ENCODE measurements at places on chromosomes 11 and 22.

GRCh38 chr11:70633610-70634009 is 235.3 kb downstream of the CTTN start:
- DNase-seq: no peak

DNA sequence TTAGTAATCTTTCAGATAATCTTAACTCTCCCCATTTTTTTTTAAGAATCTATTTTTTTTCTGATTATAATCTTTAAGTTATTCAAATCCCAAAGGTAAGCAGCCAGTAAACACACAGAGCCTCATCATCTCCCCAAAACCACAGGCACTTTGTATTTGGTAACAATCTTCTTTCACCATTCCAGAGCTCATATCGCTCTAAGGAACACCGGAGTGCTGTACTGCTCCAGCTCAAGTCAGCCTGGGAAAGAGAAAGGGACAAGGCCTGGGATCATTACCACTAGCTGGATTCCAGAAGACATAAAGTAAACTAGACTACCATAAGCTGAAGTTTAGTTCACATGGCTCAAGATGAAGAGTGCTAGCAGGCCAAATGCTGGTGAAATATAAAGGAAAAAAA is 73.0 kb upstream of the APOA1 start:
- no peak for DNase-seq

DNA sequence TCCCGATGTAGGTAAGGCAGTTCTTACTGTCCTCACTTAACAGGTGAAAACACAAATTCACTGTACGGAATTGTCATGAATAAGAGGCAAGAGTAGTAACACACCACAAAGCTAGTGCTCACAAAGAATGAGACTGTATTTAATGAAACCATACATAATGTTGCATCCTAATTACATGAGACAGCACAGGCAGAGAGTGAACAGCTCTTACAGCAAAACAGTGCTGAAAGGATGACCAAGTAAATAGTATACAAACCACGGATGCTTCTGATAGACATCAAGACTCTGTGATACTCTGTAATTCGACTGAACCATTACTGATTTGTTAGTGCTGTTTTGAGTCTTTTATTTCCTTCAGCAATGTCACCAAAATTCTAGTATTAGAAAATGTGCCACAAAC is 282.3 kb downstream of the TTC28 start:
- no peak for DNase-seq

DNA sequence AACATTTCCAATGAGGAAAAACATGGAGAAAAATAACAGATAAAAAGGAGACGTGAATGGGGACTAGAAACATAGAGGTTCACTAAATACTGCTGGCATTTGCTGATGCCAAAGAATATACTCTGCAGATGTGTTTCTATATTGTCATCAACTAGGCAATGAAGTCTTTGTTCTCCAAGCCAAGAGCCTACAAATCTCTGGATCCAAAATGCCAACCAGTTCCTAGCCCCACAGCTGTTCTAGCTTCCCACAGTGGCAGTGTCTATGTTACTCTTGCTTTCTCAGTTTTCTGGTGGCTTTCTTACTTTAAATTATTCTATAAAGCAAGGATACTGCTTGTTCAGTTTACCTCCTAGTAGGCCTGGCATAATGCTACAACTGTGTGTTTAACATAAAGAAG is 977.9 kb upstream of the CCDC90B start:
- no peak for DNase-seq

DNA sequence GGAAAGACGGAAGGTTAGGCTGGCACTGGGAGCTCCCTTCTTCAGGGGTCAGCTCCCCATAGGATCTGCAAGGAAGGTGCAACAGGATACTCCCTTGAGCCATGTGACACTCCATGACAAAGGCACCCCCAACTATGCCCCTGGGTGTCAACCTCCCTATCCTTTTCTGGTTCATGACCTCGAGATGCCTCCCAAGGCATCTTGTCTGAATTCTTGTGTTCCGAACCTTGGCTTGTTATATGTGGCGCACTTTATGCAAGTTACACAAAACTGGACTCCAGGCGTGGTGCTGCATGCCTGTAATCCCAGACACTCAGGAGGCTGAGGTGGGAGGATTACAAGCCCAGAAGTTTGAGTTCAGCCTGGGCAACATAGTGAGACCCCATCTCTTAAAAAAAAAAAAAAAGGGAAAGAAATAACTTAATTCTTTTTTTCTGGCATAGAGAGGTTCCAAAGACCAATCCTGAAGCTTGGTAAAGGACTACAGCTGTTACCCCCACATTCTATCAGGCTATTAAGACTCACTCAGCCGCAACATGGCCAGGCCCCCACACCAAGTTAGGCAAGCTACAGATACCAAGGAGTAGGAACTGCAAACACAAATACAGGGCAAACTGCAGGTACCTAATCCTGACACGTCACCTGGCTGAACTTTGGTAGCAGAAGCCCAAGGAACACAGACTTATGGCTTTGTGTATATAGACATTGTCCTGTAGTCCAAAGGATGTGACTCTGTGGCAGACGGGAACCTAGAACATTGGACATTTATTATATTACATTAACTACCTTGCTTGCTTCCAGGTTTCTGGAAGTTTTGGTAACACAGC is 1.4 kb downstream of the C11orf24 start:
- no peak for DNase-seq

GRCh38 chr11:116650052-116650451 is 122.7 kb downstream of the BUD13 start:
- DNase-seq: no peak

GRCh38 chr22:46575911-46576555 is 38.6 kb upstream of the CELSR1 start:
- no peak for DNase-seq

DNA sequence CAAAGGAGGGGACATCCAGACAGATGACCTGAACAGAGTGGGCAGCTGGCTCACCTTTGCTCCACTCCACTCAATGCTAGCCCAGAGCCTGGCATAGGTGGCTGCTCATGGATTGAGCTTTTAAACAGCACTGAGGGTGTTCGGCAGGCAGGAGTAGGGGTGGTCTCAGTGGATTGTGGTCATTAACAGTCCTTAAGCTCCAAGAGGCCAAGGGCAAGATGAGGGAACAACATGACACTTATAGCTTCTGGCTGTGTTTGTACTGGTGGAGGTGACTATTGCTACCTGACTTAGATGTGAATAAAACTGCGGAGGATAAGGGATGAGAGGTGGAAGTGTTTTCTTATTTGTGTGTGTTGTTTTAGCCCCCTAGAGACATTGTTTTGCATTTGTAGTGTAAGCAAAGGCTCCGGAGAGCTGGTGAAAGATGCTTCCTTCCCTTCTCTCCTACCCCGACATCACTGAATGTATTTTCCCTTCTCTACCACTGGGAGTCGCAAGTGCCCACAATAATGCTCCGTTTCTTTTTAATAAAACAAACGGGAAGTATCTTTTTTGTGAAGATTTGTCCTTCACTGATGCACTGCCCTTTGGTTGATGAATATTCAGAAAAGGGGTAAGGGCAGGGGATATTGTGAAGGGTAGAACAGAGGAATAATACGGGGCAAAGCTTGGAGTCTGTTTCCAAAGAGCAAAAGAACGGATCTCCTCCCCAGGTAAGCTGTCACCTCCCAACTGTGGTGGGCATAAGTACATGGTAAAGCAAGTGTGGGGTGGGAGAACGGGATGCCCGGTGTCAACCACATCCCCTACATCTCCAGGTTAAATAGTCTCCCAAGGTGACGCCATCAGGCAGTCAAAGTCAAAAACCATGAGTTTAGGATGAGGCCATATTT is 27.5 kb upstream of the MTNR1B start:
- DNase-seq: no peak

DNA sequence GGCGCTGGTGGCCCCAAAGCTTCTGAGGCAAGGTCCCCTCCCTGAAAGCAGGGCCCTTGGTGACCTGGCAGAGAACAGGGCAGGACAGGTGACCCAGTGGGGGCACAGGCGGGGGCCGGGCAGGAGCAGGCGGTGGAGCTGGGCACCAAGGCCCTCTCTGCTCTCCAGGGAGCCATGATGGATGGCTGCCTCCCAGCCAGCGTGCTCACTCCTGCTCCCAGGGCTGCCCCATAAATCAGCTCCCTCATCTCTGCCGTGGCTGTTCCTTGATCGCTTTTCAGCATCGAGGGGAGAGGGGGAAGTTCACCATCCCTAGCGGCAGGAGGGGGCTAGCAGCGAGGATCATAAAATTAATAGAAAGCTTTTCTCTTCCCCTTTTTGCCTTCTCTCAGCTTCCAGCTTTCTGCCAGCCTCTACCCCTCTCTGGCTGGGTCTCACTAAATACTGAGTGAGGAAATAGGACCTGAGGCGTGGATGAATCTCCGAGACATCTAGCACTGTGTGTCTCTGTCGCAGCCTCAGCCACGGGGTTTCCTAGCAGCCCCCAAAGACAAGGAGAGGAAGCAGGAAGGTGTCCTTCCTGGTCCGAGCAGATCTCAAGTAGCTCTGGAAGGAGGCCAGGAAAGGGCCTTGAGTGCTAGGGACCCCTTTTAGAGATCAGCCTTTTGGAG is 22.2 kb upstream of the ELFN2 start:
- DNase-seq: no peak

DNA sequence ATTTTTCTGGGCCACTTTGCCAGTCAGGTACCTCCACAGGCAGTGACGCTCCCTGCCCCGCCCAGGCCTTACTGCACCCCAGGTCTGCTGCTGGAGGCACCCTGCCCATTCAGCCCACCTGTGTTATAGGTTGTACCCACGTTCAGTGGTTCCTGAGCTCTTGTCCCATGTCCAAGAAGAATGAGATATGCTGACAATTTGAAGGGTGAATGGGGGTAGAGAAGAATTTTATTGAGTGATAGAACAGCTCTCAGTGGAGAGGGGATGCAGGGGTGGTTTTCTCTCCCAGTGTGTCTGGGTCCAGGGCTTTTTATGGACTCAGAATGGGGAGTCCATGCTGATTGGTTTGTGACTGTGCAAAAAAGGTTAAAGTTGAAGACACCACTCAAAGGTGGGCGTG is 149.7 kb downstream of the LDLRAD3 start:
- DNase-seq: no peak
